T-helper 2 cell treated with Interferon-gamma antibody and Interleukin-4, amounts not matched to agents 5 μg/mL and 100 μg/mL, for 36 hours (primary cell): ENCODE measurements at places on chromosomes 3 and 15.

GRCh38 chr3:69087030-69087791, 2.5 kb downstream of the ARL6IP5 start:
- no peak for DNase-seq

GRCh38 chr3:6367171-6367570, 493.7 kb upstream of the GRM7 start:
- DNase-seq = no peak

DNA sequence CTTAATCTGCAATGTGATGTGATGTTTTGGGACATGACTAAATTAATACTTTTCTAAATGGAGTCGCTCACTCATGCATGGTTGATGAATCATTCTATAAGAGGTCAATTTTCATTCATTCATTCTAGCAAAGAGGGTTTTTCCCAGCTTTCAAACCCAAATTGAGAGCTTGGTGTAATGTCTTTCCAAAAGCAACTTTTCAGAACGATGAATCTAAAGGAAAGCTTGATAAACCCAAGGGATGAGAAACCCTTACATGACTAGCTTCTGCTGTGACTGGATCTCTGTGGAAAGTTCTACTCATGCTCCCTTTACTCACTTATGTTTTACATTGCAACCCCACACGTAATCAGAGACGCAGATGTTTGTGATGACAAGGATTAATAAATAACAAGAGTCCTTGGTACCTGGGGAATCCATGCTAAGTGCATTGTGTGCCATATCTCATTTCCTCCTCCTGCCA, 47.7 kb downstream of the PDZRN3 start:
- no peak for DNase-seq

GRCh38 chr3:62255758-62256157, 117.6 kb downstream of the FEZF2 start:
- no peak for DNase-seq

DNA sequence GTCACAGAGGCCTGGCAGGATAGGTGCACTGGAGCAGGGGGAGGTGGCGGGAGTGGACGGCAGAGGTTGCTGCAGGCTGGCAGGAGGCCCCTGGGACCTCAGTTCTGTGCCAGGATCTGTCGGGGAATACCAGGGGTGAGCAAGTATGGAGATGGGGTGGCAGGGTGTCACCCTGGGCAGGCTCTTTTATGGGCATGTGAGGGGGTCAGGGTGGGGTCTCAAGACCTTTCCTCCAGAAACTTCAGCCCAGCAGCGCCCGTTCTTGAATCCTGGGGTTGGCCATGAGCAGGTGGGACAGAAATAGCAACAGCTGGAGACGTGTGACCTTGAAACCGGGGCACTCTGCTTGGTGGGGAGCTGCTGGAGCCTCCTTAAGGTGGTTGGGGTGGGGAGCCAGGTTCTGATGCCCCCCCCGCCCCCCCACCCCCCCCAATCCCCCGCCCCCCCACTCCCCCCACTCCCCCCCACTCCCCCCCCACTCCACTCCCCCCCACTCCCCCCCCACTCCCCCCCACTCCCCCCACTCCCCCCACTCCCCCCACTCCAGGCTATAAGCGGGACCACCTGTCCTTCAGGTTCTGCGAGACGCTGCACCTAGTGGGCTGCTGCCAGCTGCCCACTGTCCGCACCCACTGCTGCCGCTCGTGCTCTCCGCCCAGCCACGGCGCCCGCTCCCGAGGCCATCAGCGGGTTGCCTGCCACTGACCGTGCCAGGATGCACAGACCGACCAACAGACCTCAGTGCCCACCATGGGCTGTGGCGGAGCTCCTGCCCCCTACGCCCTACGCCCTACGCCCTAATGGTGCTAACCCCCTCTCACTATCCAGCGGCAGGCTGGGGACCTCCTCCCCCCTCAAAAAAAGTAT, 84.9 kb downstream of the TBC1D2B start:
- DNase-seq = no peak

DNA sequence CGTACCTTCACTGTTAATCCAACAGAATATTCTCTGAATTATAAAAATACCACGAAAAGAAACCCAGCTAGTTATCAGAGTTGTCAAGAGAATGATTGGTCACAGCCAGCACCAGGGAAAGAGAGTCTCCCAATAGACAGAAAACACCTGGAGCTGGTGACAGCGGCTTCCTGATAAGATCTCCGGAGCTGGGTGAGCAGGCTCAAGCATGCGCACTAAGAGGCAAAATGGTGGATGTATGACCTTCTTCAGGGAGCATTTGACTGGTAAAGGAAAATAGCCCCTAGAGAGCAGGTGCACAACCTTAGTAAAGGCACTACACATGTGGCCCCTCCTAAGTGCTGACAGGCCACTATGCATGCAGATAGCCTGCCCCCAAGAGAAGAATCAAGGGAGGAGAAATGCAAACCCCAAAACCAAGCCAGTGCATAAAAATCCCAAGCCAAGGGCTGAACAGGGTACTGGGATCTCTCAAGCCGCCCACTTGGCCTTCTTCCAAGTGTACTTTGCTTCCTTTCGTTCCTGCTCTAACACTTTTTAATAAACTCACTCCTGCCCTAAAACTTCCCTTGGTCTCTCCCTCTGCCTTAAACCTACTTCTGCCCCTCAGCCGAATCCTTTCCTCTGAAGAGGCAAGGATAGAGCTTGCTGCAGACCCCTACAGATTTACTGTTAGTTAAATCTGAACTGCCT, 93.2 kb downstream of the UACA start:
- no peak for DNase-seq

GRCh38 chr15:101051291-101052030, 132.3 kb downstream of the LRRK1 start:
- no peak for DNase-seq

DNA sequence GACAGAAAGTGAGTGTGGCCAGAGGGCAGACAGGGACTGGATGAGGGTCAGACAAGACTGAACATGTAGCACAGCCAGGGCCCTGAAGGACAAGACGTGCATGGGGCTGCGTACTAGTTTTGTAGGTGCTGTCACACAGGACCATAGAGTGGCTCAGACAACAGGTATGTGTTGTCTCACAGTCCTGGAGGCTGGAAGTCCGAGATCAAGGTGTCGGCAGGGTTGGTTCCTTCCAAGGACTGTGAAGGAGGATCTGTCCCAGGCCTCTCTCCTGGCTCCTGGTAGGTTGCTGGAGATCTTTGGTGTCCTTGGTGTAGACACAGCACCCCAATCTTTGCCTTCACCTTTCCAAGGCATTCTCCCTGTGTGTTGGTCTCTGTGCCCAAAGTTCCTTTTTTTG, 136.4 kb downstream of the SRGAP3 start:
- DNase-seq = no peak
